Esophagus muscularis mucosa (tissue), 4 donors: ENCODE measurements at places on chromosomes 13 and 19. TPM values are rescaled to one million over a fixed set of nuclear protein-coding genes. Genes with fewer than 3 reads are reported as not detected.

Gene PGLYRP2
- total RNA-seq: not detected

Gene LRFN3
- 22.6 TPM for total RNA-seq

Gene ZNF557
- total RNA-seq: 9.0 TPM

Gene ZNF43
- 10.4 TPM for total RNA-seq

Gene SUGP1
- total RNA-seq: 32.9 TPM

Gene PCDH9
- total RNA-seq: 56.2 TPM

Gene KLK6
- not detected for total RNA-seq

Gene ZNF575
- total RNA-seq: 0.97 TPM

Gene LILRB1
- total RNA-seq: 3.5 TPM

Gene ZNF441
- 6.0 TPM for total RNA-seq

Gene ONECUT3
- total RNA-seq: not detected

Gene C5AR1
- total RNA-seq: 8.6 TPM

Gene MYO16
- 1.2 TPM for total RNA-seq

Gene SSC5D
- total RNA-seq: 41.2 TPM

Gene ZNF358
- 168 TPM for total RNA-seq

Gene SPACA4
- total RNA-seq: not detected

Gene NPAS1
- total RNA-seq: not detected

Gene IGFL1
- not detected for total RNA-seq

Gene ZNF835
- 5.0 TPM for total RNA-seq

Gene UHRF1
- 0.33 TPM for total RNA-seq

Gene SIGLEC9
- total RNA-seq: 2.5 TPM

Gene USP12
- 55.6 TPM for total RNA-seq

Gene OR2Z1
- not detected for total RNA-seq

Gene TECR
- total RNA-seq: 32.7 TPM

Gene EDDM13
- not detected for total RNA-seq

Gene MBD3L3
- total RNA-seq: not detected

Gene FGF22
- 0.80 TPM for total RNA-seq

Gene SPPL2B
- total RNA-seq: 29.6 TPM

Gene WDR83
- total RNA-seq: 10.0 TPM

Gene ACP7
- total RNA-seq: not detected

Gene MIR17HG
- total RNA-seq: 0.45 TPM

Gene AP1M2
- total RNA-seq: not detected

Gene ERICH6B
- total RNA-seq: not detected

Gene RGCC
- 142 TPM for total RNA-seq

Gene CASP14
- total RNA-seq: not detected
